ENCODE measurements at places on chromosomes 4 and X.

GRCh38 chr4:108991551-108992328, 228.9 kb upstream of the ETNPPL start:
- DNase-seq, result no peak

DNA sequence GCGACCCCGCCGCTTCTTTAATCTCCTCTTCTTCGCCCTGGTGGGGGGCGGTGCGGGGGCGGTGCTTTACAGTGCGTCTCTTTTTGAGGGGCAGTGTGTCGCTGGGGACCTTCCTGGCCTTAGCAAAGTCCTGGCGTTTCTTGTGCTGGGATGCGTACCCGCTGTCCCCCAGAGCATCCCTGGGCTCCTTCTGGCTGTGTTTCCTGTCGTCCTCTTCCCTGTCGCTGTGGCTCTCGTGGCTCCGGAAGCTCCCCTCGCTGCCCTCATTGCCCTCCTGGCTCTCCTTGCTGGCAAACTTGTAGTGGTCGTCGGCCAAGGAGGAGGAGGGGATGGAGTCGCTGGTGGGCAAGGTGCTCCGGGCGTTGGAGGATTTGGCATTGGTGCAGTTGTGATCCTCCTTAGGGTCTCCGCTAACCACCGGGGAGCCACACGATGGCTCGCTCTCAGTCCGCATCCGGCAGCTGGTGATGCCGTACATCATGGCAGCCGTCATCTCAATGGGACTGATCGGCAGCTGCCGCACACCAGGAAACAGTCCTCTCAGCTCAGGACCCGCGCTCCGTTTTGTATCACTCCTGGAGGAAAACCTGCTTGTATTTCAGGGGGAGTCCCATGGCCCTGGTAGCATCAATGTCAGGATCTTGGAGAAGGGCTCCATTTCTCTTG, 30.4 kb upstream of the TMSB15A start:
- no peak for DNase-seq

GRCh38 chrX:18924507-18925088, 59.3 kb downstream of the PHKA2 start:
- DNase-seq, result no peak

GRCh38 chr4:171719691-171720090, 93.5 kb upstream of the GALNTL6 start:
- DNase-seq, result no peak

DNA sequence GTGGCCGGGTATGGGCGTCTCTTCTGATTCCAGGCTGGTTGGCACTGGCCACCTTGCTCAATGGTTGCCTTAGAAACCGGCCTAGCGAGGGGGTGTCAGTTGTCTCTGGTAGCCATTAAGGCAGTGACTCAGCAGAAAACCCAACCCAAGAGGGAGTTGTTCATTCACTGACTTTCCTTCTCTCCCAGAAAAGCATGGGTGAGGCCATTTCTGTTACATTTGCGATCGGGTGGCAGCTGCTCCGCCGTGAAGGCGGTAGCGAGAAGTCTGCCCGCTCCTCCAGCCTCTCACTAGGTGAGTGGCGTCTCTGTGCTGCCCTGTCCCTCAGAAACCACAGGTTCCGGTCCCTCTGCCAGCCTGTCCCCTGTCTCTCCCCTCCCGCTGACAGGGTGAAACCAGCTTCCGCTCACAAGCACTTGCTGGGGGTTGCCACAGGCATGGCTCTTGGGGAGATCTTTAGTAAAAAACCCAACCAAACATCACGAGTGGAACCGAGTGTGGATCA, 17.4 kb downstream of the IRAK1 start:
- DNase-seq, result peak; percentile 37

DNA sequence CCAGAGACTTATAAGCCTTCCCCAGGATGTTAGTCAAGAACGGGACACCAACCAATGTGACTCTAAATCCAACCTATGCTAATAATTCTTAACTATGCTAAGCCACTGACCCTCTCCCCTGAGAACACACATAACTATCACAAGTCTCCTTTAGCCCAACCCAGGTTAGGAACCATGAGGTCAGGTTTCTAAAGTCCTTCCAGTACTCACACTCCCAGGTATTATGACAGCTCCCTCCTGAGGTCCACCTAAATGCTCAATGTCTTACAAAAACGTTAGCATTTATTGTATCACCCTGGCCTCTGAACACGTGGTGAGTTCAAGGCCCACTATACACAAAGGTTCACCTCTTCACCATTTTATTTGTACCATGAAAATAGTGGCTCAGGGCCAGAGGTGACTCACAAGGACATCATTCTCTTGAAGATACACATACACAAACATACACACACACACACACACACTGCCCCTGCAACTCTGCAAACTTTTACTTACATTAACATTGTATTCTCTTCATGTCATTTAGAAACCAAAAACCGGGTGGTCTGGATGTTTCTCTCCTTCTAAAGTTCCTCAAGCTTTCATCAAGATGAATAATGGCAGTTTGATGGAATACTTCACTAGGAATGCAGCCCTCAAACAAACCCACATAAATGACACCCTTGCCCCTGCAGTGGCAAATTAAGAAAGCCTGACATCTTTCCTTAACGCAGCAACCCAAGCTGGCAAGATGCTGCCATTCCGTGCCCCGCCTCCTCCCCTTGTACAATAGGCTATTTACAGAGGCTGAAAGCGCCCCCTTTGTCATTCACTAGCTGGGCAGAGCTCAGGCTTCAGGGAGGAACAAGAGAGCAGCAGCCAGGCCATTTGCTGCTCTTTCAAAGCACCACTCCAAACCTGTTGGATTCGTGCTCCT, 17.7 kb downstream of the ACSL1 start:
- no peak for DNase-seq

GRCh38 chr4:151226004-151226932, 50.7 kb upstream of the PRSS48 start:
- DNase-seq, result no peak

DNA sequence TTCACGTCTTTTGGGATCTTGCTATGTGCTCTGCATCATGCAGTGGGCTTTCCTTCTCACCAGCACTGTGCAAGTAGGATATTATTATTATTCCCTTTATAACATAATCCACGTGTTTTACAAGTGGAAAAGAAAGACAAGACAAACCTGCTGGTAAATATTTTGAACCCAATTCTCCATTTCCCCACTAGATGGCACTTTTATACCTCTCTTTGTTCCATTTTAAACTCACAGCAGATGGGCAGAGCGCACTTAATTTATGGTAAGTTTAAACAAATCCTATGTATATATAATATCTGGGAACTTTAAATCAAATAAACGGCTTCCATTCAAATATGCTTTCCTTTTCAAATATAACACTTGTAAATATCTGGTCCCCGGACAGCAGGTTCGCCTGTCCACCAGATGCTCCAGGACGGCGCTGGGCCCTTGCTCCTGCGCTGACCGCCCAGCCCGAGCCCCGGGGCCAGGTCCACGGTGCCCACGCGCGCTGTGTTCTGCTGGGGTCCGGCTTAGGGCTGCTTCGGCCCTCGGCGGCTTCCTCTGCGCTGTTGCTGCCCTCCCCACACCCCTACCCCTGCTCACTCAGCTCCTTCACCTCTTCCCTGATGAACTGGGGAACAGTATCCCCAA, 31.1 kb downstream of the F11 start:
- DNase-seq, result no peak
